HFFc6 (cell line): ENCODE measurements at places on chromosomes 16 and 17. TPM values are rescaled to one million over a fixed set of nuclear protein-coding genes. Genes with fewer than 3 reads are reported as not detected.

DNA sequence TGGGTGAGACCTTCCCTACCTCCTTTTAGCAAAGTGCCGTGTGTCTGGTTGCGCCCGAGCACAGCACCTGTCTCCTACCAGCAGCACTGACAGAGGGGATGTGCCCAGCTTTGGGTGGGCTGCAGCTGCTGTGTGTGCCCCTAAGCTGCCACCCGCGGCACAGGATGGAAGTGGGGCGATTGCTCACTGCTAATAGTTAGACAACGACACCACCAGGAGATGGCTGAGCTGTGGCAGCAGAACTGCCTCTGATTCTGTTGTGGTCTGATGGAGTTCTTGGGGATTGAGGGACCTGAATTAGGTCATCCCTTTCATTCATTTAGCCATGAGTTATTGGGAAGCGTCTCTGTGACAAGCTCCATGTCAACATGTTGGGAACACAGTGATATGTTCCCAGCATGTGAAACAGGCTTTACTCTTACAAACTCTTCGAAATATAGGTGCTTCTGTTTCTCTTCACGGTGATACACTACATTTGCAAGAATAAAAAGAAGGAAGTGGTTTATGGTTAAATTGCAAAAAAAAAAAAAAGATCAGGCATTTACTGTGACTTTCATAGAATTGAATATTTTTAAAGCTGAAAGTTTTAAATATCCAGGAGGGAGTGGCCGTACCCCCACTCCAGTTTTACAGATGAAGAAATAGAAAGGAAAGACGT lies 184.4 kb downstream of the MAF start:
- DNase-seq = no peak

The ANKRD13B gene
- 2.2 and 3.5 TPM in 2 replicates for total RNA-seq

The HOXB1 gene
- total RNA-seq = not detected in 3 replicates

DNA sequence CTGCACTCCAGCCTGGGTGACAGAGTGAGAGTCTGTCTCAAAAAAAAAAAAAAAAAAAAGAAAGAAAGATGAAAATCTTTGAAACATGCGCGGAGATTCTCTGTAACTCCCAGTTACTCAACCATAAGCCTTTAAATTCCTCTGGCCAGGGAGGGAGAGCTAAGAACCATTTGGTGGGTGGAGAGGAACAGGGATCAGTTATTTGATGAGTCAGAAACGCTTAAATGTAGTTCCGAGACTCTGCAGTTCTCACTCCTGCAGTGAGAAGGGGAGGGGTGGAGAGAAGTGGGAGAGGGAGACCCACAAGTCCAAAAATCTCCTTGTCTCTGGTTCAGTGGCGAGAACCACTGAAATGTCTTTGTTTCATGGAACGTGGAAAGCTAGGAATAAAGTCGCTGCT lies 266.7 kb downstream of the SOX9 start:
- DNase-seq = peak; percentile 83

DNA sequence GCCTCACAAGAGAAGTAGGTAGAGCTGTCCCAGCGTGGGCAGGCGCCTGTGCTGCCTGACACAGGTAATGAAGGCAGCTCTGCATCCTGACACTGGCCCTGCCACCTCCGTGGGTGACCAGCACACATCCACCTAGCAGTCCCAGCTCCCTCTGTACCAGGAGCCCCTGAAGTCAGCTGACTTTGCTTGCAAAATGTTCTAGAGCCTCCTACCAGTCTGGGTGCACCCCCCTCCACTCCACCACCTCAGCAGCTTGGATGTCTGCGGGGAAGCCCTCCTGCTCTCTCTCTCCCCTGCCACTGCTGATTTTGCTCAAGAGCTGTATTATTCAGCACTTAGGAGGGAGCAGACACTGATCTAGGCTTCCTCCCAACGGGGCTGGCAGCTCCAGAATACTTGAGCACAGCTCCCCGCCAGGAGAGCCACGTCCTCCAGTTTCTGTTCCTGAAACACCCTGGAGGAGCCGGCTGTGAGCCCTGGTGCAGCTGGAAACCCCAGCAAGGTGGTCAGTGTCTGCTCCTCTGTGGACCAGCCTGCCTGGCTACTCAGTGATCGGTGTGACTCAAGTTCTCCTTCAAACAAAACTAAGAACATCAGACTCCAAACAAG lies 1.0 kb downstream of the RNF166 start:
- no peak for DNase-seq

- DNase-seq = no peak
Measured at GRCh38 chr17:81794509-81794908, 9.4 kb upstream of the GCGR start.

The ST6GALNAC2 gene
- total RNA-seq = 0.21 to 0.71 TPM (median 0.51 TPM) in 3 replicates

GRCh38 chr17:40314584-40314956 lies 5.6 kb downstream of the RARA start:
- DNase-seq = peak; percentile 95

The DOC2B gene
- not detected in 3 replicates for total RNA-seq

The TMIGD1 gene
- total RNA-seq = not detected in 3 replicates

GRCh38 chr17:57091186-57091618 lies 6.2 kb downstream of the AKAP1 start:
- DNase-seq = no peak

DNA sequence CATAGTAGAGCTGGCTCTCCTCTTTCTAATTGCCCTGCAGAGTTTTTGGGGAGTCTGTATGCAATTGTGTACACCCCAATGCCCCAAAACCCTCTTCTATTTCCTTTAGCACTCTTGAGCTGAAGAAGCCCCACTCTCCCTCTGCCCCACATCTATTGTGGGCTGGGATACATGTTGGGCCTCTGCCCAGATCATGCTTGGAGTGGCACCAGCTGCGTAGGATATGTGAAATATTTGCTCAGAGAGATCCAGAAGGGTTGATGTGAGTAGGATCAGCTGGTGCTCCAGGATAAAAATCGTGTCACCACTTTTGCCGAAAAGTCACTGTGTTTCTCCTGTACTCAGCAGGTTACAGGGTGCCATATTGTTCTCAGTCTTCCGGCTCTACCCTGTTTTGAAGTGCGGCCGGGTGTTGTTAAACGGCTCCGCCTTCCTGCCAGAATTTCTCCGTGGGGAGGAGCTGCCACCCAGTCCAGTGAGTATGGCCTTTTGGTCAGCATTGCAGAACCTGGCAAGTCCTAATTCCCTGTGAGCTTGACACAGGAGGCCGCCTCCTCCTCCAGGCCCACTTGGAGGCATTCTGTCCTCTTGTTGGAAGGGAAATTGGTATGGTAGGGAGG lies 664.5 kb downstream of the WWOX start:
- DNase-seq = no peak

The C17orf78 gene
- total RNA-seq = not detected in 3 replicates

The SLC5A10 gene
- not detected in 3 replicates for total RNA-seq

DNA sequence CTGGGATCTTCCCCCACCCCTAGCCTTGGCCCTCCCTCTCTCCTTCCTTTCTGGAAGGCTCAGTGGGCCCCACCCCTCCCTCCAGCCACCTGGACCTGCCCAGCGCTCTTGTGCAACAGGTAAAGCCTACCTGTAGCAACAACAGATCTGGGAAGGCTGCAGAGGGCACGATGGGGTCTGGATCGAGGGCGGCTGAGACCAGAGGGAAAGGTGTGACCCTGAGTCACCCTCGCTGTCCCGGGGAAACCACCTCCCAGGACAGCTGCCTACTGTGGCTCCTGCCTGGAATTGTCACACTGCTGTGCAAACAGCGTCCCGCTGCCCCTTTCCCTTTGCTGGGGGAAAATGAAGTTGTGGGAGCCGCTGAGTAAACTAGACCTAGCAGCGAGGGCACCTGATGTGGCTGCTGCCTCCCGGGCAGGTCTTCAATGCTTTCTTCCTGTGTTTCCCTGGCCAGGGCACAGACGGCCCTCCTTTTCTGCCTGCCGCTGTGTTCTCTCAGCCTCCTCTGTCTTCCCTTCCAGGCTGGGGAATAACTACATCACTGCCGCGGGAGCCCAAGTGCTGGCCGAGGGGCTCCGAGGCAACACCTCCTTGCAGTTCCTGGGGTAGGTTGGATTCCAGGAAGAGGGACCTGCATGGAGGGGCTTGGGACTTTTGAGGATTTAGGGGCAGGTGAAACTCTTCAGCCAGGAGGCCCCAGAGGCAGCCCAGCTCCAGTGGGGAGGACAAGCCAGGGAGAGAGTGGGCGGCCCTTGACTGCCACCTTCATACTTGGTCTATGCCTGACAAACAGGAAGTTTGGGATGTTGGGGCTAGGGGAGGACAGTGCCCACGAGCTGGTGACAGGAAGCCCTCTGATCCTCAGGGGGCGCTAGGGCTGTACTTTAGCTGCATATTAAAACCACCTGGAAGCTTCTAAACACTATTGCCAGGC lies 22.2 kb upstream of the CYLD start:
- DNase-seq = no peak

DNA sequence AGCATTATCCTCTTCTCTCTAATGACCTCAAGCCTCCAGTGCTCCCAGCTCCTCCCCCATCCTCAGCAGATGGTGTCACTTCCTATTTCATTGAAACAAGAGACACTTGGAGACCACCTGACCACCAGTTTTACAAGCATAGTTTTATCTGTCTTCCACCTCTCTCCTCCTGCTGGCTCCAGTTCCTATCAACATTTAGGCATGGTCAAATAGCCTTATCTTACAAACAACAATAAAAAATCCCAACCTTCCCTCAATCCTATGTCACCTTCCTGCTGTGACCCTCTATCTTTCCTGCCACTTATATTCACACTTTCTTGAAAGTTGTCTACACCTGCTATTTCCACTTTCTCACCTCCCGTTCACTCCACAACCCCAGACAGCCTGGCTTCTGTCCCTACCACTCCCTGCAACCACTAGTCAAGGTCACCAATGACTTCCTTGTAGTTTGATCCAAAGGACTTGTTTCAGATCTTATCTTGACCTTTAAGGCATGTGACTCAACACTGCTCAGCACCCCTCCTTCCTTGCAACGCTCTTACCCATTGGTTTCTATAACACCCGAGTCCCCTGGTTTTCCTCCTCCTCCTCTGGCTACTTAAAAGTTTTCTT lies 4.3 kb upstream of the NTN1 start:
- DNase-seq = no peak

GRCh38 chr17:2904135-2904534 lies 107.9 kb downstream of the RAP1GAP2 start:
- peak; percentile 3 for DNase-seq

- no peak for DNase-seq
Measured at GRCh38 chr16:1655909-1656807, 21.9 kb upstream of the JPT2 start.

DNA sequence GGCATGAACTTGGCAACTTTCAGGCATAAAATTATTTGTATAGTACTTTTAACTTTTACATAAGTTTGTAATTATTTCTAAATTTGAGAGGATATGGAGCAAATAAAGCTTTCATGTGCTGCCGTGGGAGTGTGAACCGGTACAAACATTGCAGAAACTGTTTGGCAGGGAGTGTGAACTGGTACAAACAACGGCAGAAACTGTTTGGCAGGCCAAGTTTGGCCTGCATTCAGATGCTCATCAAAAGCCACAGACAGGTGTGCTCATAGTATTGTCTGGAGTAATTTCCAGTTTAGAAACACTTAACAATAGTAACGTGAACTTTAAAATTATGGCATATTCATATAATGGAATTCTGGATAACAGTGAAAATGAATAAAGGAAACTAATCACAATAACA lies 73.8 kb upstream of the ATP2A3 start:
- DNase-seq = no peak

GRCh38 chr17:76079956-76080767 lies 1.2 kb downstream of the ZACN start:
- no peak for DNase-seq

The KRTAP4-4 gene
- not detected in 2 replicates for total RNA-seq

GRCh38 chr16:84005391-84005790 lies 37.2 kb downstream of the SLC38A8 start:
- DNase-seq = no peak

DNA sequence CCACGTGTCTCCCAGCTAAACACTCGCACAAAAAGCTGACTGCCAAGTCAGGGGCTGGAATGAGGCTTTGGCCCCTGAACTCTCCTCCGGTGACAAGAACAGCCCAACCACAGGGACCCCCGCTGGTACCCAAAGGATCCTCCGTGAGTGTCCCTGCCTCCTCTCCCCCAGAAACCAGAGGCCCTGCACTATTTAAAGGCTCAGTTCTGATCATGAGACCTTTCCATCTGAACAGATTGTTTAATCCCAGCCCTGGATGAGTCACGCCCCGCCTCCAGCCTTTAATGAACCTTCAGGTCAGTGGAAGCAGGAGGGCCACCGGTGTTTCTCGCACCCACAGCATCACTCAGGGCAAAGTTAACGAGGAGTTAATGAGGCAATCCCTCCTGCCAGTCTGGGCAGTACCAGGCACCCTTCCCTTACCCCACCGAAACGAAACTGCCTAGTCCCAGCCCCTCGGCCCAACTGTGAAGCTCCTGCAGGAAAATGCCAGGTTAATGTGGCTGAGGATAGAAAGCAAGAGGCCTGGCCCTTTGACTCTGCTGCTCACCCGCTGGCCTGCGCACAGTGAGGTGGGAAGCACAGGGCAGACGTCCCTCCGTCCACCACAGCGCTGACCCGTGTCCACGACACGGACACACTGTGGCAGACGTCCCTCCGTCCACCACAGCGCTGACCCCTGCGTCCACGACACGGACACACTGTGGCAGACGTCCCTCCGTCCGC lies 32.4 kb downstream of the TIMM22 start:
- DNase-seq = peak; percentile 52

DNA sequence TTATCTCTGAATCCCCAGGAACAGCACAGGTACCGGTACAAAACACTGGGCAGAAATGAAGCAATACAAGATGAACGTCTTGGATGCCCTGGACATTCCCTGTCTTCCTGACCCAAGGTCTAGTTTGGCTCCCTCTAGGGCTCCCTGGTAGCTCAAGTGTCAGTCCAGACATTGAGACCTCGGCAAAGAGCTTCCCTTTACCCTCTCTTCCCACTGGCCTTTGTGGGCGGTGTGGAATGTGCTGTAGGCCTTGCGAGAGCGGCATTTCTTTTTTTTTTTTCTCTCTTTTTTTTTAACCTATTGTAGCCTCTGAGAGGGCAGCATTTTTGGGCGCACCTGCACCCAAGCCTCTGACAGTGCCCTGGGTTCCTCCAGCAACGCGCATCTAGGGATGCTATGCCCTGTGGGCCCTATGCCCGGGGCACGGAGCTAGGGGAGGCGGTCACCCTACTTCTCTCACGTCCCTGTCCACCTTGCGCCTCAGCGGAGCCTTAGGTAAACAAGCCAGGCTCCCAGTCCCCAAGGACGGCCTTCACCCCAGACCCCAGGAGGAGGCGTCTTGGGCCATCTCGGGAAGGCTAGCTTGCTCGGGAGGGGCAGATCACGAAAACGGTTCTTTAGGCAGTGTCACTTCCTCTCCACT lies 1.2 kb upstream of the NFATC3 start:
- peak; percentile 48 for DNase-seq

- DNase-seq = no peak
Measured at GRCh38 chr17:9226794-9227135, 205.5 kb downstream of the NTN1 start.

DNA sequence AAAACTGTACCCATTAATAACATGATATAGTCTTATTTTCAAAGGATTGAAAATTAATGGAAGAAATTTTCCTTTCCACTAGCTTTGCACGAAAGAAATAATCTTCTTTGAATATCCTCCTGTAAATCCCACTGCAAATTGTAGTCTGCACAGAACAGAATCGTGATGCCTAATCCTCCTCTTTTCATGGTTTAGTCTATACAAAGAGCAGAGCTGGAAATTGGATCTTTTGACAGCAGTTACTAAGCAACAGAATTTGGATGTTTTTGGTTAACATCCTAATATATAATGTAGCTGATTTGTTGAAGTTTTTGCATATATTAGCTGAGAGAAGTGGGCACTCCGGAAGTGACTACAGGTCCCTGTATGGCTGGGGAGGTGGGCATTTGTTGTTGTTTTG lies 98.6 kb downstream of the WNT3 start:
- DNase-seq = no peak

- no peak for DNase-seq
Measured at GRCh38 chr16:52174168-52174567, 372.8 kb downstream of the TOX3 start.

The GRAP gene
- 0.12 TPM in 1 of 3 replicates, not detected in the others for total RNA-seq
